ENCODE measurements at places on chromosomes 5 and 9.

GRCh38 chr9:19379283-19379682 lies 753 bp downstream of the RPS6 start:
- no peak for DNase-seq

DNA sequence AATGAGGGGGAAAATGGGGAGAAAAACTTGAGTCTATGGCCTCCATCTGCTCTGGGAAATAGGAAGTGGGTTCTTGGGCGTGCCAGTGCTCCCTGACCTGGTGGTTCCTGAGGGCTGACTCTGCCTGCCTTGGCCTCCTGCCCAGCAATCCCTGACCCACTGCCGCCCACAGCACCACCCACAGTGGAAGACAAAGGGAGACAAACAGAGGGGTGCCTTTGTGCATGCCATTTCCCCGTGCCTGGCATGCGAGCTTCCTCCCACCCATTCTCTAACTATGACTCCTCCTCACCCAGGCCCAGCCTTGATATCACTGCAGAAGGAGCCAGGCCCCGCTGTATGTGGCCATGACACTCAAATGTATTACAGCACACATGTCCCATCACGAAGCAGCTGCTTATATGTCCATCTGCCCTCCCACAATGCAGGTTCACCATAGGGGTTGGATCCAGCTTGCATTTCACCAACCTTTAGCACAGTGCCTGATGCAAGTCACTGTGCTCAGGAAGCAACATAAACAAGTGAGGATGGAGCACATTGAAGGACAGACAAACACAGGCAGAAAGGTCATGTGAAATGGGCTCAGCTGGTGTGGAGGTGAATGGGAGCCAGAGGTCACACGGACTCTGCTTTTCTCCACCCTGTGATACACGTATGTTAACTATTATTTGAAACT lies 84.4 kb downstream of the ADRB2 start:
- no peak for DNase-seq

GRCh38 chr5:73437777-73438644 lies 10.6 kb downstream of the FOXD1 start:
- no peak for DNase-seq

DNA sequence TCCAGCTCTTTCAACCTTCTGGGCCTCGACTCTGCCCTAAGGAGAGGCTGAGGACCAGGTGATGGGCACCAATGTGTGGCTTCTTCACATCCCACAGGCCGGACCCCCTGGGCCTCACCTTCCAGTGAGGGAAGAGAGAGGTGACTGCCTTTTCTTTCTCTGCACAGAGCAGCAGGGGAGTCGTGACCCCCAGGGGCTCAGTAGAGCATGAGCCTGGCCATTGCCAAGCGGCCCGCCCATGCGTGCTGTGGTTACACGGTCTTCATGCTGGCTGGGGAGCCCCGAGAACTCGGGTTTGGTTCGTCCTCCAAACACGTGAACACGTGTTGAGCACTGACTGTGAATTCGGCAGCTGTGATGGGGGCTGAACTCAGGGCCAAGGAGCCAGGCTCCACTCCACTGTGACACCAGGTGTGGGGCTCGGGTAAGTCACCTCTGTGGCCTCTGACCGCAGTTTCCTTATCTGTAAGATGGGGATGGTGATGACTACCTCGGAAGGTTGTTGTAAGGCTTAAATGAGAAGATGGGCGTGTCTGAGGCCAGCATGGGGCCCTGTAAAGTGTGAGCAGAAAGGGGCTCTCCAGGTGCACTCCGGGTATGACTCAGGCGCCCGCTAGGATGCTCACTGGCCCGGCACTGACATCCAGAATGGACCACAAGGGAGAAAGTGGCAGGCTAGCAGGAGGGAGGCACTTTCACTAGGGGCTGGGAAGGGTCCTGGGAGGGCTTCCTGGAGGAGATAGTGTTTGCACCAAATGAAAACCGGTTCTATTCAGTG lies 13.4 kb upstream of the GRHPR start:
- no peak for DNase-seq

DNA sequence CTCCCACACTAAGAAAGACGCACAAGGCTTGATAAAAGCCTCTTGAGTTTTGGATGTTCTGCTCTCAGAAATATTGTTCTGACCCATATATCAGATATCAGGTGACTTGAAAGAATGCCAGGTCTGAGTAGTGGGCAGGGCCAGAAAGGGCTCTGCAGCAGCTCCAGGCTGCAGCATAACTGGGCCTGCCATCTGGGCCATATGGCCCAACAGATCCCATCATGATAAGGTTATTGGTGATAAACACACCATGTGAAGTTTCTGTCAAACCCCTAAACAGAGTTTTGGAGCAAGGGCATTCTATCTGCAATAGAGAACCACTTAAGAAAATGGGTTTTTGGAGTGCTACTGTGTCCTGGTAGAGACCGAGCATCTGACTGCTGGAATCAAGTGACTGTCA lies 29.8 kb upstream of the NPM1 start:
- no peak for DNase-seq

- no peak for DNase-seq
Measured at GRCh38 chr5:6059137-6059800, 319.1 kb downstream of the MED10 start.

DNA sequence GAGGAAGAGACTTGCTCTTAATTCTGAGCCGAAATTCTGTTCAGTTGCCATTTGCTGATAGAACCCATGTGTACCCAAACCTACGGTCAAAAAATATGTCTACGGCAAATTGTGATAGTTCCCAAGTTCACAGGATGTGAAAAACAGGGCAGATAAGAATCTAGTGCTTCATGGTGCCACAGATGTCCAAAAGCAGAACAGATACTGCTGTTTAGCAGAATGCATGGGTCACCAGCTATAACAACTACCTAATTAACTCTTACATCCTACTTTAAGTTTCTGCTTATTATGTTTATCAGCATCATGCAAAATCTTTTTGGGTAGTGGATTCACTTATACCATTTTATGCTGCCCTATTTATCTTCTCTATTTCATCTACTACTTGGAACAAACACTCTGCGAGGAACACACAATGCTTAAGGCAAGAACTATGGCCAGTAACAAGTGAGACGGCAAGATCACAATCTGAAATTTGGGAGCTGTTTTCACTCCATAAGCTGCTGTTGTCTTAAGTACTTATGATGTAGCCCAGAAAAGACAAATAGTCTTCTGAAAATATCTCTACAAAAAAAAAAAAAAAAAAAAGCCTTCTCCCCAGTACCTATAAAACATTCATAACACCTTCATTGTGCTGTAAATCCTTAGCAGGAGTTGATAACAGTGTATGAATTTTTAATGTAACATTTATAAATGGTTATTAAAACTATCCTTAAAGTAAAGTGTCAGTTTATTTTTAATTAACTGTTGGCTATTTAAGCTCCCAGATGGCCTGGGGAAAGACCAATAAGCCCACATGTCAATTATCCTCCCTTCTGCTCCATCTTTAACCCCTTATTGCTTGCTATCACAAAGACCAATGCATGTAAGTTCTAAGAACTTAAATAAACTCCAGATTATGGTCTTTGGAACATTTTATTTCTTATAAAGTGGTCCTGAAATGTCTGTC lies 232.3 kb downstream of the TLR4 start:
- no peak for DNase-seq

DNA sequence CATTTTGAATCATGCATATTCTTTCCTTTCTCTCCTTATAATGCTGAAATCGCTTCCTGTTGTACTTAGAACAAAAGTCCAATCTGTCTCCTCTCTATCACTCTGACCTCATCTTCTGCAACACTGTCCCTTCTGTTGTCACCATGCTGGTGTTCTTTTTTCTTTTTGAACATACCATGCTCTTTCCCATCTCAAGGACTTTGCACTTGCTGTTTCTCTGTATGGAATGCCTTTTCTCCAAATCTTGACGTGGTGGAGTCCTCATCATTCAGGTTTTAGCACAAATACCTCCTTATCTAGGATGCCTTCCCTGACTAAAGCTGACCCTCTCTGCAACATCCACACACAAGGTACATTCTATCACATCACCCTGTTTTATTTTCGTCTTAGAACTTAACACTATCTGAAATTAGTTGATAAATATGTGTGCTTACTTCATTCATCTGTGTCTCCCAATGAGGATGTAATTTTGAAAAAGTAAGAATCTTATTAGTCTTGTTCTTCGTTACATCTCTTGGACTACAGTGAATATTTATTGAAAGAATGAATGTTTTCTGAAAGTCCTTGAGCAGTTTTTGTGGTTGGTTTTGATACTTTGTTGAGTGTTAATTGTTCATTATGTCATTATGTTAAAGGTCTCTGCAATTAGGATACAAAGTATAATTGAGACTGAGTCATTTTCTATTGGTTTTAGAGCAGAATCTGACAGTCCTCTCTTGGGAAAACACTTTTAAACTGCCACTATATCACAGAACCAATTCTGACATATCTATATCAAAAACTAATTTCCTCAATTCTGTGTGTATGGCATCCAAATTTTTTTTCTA lies 145.3 kb upstream of the RASA1 start:
- no peak for DNase-seq

DNA sequence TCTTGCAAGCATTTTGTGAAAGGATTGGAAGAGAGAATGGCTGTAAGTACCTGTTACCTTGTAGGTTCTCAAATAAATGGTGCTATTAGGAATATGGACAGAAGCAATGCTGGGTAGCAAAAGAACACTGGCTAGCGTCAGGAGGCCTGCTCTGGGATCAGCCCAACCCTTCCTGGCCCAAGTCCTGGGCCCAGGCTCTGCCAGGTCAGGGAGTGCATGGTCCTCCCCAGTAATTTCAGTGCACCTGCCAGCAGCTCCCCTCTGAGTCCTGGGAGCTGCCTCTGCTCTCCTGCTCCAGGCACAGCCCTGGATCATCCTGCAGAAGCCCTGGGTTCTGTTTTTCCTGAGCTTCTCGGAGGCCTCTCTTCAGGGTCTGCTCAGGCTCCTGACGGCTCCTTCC lies 89.5 kb upstream of the ARAP3 start:
- no peak for DNase-seq

DNA sequence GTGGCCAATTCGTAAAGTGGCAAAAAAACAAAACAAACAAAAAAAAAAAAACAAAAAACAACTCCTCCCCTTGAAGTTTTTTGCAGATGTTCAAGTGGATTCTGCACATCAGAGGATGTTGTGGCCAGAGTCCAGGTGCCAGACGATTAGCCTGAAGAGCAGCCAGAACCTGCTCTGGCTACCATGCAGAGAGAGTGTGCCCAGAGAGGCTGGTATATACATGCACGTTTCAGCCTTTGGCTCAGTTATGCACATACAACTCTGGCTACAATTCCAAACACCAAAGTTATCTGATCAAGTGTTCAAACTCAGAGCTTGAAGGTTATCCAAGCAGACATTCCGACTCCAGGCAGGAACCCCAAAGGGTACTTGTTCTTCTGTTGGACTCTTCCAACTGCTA lies 34.7 kb downstream of the GGTA1 start:
- no peak for DNase-seq

DNA sequence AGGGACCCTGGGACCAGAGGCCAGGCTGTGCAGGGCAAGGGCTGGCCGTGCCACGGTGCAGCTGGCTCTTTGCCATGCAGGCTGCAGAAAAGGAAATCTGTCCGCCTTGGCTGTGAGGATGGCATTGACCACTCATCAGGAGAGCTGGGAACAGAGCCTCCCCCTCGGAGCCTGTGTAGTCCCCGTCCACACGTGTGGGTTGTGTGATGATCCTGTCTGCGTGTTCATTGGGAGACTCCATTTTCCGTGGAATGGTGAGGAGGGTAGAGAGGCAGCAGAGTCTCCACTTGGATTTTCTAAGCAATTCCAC lies 47.7 kb downstream of the EHMT1 start:
- DNase-seq: no peak

GRCh38 chr5:84228266-84228665 lies 156.4 kb downstream of the EDIL3 start:
- no peak for DNase-seq

- DNase-seq: peak; percentile 96
Measured at GRCh38 chr5:41903892-41904799, at the start of gene RIMOC1. RIMOC1 (plus strand) TSS chr5:41904344; CDS start chr5:41904368, 24 bp downstream.

DNA sequence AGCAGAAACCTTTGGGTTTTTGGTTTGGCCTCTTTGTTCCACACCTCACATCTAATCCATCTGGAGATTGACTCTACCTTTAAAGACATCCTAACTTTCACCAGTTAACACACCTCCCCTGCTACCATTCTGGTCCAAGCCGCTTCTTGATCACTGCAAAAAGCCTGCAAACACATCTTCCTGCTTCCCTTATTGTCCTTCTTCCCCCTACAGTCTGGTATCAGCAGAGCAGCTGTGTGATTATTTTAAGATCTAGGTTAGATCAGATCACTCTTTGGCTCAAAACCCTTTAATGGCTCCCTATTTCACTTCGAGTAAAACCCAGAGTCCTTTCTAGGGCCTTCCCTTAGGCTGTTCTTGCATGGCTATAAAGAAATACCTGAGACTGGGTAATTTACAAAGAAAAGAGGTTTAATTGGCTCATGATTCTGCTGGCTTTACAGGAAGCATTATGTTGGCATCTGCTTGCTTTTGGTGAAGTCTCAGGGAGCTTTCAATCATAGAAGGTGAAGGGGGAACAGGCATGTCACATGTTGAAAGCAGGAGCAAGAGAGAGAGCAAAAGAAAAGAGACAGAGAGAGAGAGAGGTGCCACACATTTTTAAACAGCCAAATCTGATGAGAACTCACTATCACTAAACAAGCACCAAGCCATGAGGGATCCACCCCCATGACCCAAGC lies 1.5 kb upstream of the TEX10 start:
- DNase-seq: no peak

DNA sequence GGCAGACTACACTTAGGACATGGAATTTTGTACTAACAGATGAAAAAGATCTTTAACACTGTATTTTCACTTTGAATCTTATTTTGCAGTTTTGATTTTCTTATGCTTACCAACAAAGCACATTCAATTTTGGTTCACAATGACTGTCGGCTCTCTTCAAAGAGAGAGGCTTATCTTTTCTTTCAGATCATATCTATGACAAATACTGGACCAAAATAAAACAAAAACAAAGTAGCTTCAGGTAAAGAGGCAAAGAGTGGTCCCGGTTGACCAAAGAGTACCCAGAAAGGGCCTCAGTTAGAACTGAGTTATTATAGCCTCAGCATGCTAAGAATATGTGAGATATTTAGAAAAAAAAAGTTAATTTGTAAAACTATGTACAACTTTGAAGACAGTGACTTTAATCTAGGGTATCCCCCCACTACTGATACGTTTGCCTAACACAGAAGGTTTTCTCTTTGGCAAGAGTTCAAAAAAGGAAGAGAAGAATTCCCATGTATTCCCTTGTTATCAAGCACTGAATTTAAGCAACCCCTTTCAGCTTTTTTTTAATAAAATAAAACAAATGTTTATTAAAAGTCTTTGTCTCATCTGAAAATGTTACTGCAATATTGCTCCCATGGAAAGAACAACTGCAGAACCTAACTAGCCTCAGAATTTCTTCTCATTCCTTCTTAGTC lies 50.5 kb downstream of the NR6A1 start:
- DNase-seq: no peak

Data from renal cortex interstitium (tissue), 15 donors.